ENCODE measurements at places on chromosomes 6 and 20. TPM values are rescaled to one million over a fixed set of nuclear protein-coding genes. Genes with fewer than 3 reads are reported as not detected.

DNA sequence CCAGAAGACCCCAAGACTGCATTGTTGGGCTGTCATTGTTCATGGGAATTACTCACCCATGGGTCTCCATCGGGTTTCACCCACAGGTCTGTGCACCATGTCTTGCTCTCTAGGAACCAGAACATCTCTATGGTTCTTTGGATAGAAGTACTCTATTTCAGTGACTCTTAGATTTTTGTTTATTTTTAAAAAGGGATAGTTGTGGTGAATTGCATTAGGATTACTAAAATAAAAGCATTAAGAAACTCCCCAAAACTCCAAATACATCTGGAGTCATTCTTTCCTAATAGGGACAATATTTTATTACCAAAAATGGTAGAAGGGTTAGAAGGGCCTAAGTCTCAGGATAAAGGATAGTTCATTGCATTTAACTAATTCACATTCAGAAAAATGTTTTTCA, 166.9 kb upstream of the TNFAIP3 start:
- no peak for DNase-seq

DNA sequence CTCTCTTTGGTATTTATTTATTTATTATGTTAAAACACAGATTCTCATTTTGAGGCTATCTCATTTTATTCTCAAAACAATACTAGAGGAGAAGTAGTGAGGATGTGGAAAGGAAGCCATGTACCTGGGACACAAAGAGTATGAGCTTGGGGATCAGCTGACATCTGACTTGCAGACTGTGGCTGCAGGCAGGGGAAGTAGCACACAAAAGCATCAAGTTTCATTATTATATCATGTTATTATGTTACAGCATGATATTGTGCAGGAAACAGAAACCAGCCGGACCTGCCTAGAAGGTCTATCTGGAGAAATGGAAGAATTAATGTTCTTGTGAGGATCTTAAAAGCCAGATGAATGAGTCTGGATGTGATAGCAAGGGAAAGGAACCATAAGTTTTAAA, 248.2 kb downstream of the KHDC1L start:
- DNase-seq, result no peak

GRCh38 chr20:33668466-33669155, 1.9 kb downstream of the ACTL10 start:
- no peak for DNase-seq

- no peak for DNase-seq
Observed at GRCh38 chr6:90305800-90306448, 9.3 kb upstream of the BACH2 start.

DNA sequence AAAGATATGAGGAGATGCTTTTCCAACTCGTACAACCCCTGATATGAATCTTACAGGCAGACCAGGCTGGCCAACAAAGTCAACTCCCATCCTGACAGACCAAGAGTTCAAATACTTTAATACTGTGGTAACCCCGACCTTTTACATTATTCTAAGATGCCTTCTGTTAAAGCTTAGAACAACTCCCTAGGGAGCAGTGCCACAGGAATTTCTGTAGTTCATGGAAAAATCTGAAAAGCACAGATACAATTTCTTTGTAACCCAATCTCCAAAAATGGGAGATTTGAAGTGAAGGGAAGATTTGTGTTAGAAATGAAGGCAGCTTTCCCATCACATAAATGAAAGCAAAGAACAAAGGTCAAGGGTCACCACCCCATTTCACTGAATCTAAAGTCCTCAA, 151.3 kb upstream of the BEND6 start:
- peak; percentile 26 for DNase-seq

GRCh38 chr6:38262026-38262425, 377.7 kb downstream of the BTBD9 start:
- DNase-seq, result peak; percentile 84

DNA sequence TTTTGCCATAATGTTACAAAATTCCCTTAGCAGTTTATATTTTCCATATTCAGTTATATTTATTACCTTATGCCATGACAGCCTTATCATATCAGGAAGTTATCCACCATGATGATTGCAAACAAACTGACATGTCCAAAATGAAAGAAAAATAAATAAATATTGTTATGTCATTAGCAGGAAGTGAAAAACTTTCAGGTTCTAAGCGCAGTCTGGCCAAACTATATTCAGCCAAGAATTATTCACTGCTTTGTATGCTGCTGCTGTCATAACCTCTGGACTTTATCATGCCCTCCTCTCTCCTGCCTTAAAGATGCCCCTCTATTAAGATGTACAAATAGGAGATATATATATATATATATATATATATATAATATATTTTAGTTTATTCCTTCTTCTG, 27.7 kb upstream of the DEFB112 start:
- no peak for DNase-seq

- DNase-seq, result no peak
Observed at GRCh38 chr6:156194981-156195380, 582.2 kb upstream of the ARID1B start.

DNA sequence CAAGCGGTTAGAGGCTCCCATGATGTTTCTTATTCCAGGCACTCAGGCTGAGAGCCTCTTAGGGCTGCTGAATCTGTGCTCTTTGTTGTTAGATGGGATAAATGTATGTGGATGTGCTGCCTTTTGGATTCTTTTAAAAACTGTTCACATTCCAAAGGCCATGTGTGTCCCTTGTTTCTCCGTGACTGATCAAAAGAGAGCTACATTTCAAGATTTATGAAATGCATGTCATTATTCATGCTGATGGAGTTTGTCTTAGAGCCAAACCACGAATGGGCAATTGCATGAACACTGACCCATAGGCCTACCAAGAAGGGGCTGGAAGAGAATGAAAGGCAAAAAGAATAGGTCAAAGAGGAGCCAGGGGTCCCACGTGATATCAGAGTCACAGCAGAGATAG, 104.9 kb upstream of the TSHZ2 start:
- DNase-seq, result no peak

GRCh38 chr20:35263532-35264341, 14.2 kb downstream of the MMP24OS start:
- DNase-seq, result peak; percentile 74

GRCh38 chr20:18738055-18738454, 75.5 kb upstream of the SCP2D1 start:
- peak; percentile 82 for DNase-seq

DNA sequence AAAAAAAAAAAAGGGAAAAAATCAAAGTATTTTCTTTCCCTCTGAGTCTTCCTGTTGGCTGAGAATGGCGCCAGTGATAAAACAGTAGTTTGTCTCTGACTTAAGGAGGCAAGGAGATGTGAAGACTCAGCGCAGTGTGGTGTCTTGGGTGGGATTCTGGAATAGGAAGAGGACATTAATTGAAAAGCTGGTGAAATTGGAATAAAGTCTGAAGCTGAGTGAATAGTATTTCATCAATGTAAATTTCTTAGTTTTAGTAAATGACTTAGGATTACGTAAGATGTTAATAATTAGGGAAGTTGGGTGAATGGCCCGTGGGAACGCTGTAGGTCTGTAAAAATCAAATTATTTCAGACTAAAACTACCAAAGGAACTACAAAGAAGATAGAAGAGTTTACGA, 122.8 kb upstream of the ZNF217 start:
- DNase-seq, result no peak

GRCh38 chr6:121584586-121585369, 149.3 kb downstream of the GJA1 start:
- DNase-seq, result peak; percentile 3

GRCh38 chr6:20024978-20025377, 187.3 kb downstream of the MBOAT1 start:
- no peak for DNase-seq

- no peak for DNase-seq
Observed at GRCh38 chr6:52385074-52385473, 23.1 kb downstream of the PAQR8 start.

DNA sequence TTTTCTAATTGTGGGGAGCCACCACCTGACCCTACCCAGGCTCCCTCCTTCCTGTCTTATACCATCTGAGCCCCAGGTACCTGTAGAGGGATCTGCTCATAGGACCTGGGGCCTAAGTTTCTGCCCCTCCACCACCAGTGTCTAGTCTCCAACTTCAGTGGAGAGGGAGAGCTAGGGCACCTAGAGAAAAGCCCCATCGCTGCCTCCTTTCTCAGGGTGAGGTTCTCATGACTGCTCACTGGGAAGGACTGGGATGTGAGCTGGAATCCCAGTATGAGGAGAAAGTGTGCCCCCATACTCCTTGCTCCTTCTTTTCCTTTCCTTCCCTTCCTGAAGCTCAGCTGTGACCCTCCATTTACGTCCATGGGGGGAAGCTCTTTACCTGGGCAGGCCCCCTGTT, 231.6 kb downstream of the LRFN2 start:
- no peak for DNase-seq

DNA sequence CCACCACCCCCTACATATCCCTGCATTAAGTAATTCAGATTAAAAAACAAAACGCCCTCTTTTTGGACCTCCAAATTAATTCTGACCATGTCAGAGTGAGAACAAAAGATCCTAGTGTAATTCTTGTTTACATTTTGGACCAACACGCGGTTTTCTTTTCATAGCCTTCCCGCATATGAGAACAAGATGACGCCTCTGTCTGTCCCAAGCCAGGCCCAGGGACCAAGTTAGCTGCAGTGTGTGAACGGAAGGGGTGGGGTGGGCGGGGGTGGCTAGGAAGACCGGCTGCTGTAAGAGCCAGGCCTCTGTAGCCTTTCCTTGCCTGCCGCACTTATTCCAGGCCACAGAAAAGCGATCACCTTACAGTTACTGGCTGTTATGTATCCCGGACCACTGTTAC, 68.0 kb downstream of the PLCG1 start:
- DNase-seq, result no peak

GRCh38 chr6:24775520-24776058, 852 bp downstream of the GMNN start:
- peak; percentile 22 for DNase-seq

DNA sequence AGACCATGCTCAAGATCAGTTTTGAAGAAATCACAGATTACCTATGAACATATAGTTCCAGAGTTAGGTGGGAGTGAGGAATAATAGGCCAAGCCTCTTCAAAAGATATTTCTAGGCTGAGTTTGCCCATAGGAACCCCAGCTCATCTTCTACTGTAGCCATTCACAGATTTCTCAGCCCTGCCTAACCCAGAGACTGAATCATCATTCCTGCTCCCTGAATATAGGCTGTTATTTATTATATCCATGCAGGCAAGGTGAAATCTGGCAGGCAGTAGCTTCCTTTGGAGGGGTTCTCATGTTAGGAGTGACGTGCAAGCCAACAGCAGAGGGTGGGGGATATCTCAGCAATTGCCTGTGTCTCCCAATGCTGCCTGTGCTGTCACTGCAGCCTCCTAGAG, 25.6 kb upstream of the ADGRF4 start:
- DNase-seq, result no peak

DNA sequence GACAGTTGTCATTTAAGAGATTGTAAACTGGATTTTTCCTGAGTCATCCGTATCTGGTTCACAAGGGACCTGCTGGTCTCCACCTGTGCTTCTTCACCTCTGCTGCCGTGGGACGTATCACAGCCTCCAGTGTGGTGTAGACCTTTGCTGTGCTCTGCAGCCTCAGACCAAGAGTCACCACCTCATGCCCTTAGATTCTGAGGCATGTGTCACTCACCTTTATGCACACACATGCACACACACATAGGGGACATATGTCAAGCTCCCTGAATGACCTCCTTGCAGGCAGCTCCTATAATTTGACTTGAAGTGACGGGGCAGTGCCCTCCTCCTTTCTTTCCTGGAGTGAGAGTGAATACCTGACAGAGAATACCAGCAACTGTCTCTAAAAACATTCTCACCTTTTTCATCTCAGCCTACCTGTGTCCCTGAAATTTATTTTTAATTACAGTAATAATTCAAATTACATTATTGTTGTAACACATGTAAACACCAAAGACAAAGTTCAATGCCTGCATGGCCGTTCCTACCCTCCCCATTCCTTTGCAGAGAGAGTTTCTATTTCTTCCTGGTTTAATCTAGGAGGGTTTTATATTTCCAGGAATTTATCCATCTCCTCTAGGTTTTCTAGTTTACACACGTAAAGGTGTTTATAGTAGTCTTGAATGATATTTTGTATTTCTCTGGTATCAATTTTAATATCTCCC, 3.5 kb downstream of the SLC17A4 start:
- DNase-seq, result no peak

The NNAT gene
- total RNA-seq, result not detected

The GGTLC1 gene
- not detected for total RNA-seq

The MCHR2 gene
- total RNA-seq, result not detected

The ADGRF1 gene
- not detected for total RNA-seq

The METTL24 gene
- total RNA-seq, result not detected

The MOG gene
- not detected for total RNA-seq

The GHRH gene
- total RNA-seq, result not detected

The PAQR8 gene
- total RNA-seq, result 3.6 TPM

The TOP1 gene
- 17.9 TPM for total RNA-seq

The ARMC2 gene
- 1.7 TPM for total RNA-seq

The NHSL1 gene
- 2.6 TPM for total RNA-seq

The KCNK16 gene
- not detected for total RNA-seq

The TREM1 gene
- not detected for total RNA-seq

The KCNQ2 gene
- total RNA-seq, result 0.31 TPM

The RAB44 gene
- not detected for total RNA-seq

The MMS22L gene
- 58.8 TPM for total RNA-seq

All from A172 (cell line).